GM12865 (cell line): ENCODE measurements at places on chromosomes 12 and 14.
A peak's percentile ranks its signal among the peaks of the same experiment; 100 is the strongest.

GRCh38 chr14:35696119-35696518, 113.0 kb downstream of the RALGAPA1 start:
- DNase-seq: no peak

- no peak for DNase-seq
Measured at GRCh38 chr14:73833530-73834260, 17.9 kb upstream of the PTGR2 start.

DNA sequence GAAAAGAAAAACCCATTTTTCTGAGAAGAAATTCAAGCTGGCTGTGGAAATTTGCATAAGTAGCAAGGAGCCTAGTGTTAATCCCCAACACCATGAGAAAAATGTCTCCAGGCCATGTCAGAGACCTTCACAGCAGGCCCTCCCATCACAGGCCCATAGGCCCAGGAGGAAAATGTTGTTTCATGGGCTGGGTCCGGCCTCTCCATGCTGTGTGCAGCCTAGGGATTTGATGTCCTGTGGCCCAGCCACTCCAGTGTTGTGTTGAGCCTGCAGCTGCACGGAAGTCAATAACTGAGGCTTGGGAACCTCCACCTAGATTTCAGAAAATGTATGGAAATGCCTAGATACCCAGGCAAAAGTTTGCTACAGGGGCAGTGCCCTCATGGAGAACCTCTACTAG, 432.2 kb downstream of the IPO8 start:
- no peak for DNase-seq

DNA sequence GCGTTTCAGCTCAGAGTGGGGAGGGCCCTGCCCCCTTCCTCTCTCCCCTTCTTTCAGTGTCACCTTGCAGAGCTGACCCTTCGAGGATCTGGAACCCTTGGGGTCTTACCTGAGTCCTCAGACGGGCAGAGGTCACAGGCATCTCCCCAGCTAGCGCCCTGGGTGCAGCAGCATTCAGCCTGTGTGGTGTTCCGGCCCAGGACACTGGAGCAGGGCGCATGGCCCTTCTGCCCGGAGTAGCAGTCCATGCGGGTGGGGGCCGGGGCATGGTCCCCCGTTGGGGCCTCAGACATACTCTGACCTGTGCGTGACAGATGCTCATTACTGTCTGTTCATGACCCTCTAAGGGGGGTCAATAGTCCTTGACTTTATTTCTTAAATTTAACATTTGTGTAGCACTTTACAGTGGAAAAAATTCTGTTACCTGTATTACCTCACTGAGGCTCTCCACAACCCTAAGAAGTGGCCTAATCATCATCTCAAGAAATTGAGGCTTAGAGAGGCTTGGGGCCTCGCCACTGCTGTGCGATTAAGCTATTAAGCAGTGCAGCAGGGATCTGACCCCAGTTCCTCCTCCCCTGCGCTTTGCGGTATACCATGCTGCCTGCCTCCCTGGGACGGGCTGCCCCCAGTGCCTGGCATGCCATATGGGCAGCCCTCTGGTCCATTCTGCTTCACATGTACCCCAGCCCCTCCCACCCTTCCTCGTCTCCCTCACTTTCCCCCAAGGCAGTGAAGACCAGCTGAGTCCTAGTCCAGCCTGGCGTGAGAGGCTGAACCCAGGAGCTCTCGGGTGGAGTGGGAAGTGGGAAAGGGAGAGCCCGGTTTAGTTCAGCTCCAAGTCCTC, 11.5 kb downstream of the ISCA2 start:
- DNase-seq: no peak

- no peak for DNase-seq
Measured at GRCh38 chr14:95290021-95290420, 29.7 kb downstream of the CLMN start.

DNA sequence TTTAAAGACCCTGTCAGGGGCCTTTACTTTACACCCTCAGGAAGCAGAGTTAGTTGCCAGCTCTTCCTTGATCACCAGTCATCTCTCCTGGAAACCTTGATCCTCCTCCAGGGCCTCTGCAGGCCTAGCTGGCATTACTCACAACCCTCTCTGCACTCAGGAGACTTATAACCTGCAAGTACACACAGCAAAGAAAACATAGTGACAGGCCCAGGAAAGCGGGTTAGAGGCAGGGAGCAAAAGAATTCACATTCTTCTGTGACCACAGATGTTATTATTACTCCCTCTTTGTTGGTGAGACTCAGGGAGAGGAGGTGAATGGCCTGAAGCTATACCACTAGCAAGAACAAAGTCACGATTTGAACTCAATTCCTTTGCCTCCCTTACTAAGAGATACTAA, 87.4 kb downstream of the OR11H12 start:
- no peak for DNase-seq

DNA sequence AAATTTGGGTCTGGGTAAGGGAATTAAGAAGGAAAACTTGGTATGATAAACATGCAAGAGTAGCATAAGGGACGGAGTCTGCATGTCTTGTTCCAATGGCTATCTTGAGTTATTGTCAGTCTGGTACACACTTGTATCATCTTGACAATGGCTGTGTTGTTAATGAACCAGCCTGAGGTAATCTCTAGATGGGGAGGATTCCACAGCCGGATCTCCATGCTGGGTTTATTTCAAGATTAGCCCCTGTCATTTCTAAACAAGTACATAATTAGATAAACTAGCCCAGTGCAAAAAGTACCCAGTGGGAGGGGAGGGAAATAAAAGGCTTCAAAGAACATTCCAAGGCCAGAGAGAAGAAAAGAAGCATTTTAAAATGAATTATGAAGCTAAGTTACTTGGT, 16.5 kb upstream of the CMAS start:
- no peak for DNase-seq

- DNase-seq: peak; percentile 97
Measured at GRCh38 chr14:77040059-77040740, 11.7 kb upstream of the IRF2BPL start.

DNA sequence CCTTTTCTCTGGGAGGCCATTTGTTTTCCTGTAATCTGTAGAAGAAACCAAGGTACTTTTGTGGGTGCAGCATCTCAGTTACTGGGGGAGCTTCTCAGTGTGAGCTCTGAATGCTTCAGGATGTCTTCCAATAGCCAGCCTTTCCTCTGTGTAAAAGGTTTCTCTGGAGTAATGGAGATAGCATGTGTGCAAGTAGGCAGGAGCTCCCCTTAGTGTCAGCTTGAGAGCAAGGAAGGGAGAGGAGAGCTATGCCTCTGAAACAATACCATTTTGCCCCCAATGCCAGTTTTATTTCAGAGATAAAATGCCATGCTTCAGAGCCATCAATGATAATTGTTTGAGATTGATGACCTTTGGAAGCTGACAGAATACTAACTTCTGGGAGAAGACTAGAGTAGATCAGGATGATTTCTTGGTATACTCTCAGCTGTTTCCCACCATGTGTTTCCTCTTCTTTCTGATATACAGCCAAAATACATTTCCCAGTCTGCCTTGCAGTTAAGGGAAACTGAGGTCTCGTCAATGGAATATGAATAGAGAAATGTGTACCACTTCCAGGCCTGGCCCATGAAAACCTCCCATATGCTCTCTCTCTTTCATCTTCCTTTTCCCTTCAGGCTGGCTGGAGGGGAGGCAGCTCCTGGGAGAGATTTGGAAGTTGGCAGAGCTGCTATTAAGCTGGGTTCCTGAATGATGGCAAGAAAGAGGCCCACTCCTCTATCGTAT, 125.7 kb downstream of the CRADD start:
- DNase-seq: no peak

GRCh38 chr12:26554332-26554731, 278.7 kb downstream of the ITPR2 start:
- DNase-seq: peak; percentile 41

DNA sequence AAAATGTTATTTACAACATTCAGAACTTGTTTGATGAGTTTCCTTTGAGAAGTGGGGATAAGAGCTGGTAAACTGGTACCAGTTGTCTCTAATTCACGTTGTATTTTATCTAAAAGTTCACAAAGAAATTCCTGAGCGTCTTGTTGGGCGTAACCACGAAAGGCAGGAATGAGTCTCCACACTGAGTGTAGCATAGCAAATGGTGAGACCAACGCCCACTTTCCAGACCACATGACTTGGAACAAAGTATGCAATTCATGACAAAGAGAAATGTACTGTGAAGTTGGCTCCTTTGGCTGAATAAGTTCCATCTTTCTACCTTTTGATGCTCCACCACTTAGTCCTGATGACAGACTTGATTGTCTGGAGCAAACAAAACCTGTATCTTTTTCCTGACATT, 18.4 kb downstream of the USP44 start:
- DNase-seq: no peak

DNA sequence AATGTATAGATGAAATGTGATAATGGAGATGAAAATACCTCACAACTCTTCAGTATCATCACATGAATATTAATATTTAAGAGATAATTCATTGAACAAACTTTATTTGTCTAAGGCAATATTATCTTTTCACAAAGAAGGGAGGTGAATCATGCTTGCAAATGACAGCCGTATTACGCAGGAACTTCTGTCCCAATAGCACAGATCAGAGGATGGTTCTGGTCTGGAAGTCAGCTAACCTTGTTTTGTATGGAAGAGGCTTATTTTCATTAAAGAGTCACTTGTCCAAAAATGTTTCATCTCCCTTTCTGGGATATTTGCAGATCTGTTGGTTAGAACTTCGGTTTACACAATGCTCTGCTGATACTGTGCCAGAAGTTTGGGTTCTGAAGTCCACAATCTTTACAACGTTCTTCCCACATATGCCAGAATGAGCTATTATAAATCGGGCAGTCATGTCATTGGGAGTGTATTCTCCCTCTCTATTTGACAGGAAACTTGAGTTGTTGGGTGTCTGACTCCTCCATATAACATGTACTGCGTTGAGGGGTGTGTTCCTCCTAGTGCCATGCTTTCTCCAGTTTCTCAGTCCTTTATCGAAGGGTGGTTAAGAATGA, 29.8 kb downstream of the YY1 start:
- DNase-seq: no peak

- no peak for DNase-seq
Measured at GRCh38 chr14:72699852-72700257, 194.0 kb downstream of the DPF3 start.

GRCh38 chr12:55063291-55063690, 43.5 kb downstream of the NEUROD4 start:
- DNase-seq: no peak

DNA sequence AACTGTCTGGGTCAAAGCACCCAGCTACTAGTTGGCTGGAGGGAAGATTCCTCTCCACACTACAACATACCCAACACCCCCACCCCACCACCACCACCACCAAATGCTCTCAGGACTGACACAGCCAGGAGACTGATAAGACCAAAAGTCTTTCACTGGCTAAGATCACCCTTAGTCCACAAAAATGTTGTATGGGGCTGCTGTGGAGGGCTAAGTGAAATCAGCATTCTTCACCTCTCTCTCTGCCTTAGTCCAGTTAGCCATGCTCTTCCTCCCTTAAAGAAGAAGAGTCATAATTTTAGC, 106.2 kb downstream of the NUAK1 start:
- DNase-seq: no peak

DNA sequence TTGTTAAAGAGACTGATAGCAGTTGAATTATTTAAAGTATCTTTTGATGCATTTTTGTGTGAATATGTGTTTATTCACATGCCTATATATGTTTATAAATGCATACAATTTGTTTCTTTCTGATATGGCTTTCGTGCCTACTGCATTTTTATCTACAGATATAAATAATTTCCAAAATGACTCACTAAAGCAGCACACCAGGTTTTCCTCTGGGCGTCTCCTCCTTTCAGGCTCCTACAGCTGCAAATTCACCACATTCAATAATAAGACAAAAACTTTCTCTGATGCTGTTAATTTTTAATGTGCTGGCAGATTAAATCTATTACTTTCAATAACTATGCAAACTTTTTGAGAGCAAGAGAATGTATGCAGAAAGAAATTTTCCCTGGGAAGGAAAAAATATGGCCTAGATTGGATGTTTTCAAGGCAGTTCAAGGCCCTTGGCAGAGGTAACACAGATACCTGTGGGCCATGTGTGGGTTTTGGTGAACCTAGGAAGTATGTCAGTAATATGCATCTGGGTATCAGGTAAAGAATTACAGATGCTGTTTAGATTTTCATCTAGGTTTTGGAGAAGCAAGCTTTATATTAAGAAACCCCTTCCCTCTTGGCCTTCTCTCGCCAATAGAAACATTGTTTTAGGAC, 381.8 kb downstream of the EGLN3 start:
- no peak for DNase-seq

DNA sequence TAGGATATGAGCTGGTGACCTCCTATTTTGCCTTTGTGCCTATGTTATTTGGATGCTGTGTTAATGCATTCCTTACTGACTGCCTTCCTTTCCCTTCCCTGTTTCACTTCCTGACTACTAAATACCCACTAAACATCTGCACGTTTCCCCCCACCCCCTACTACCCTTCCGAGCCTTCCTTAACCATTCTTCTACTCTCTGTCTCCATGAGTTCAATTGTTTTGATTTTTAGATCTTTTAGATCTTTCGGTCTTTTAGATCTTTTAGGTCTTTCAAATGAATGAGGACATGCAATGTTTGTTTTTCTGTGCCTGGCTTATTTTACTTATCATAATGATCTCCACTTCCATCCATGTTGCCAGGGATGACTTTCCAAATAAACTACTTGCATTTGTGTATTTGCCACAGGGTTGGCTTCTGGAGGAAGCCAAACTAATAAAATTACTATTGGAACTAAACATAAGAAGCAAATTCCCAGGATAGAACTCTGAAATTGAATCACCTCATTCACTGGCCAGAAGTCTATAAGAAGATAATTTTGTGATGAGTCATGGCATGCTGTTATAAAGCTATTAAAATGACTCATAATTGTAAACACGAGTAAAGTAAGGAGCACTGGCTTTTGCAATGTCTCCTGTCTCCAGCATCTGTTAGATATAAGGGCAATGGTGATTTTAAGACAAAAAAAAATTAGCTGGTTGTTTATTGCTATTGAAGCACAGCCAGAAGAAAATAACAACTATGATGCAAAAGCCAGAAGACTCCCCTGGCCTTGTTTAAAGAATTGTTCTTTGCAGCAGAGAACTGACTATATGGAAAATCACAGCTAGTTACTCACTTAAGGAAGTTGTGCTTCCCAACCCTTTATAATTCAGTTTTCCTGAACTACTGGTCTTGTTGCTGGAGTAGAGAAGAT, 586.3 kb downstream of the LRFN5 start:
- no peak for DNase-seq

DNA sequence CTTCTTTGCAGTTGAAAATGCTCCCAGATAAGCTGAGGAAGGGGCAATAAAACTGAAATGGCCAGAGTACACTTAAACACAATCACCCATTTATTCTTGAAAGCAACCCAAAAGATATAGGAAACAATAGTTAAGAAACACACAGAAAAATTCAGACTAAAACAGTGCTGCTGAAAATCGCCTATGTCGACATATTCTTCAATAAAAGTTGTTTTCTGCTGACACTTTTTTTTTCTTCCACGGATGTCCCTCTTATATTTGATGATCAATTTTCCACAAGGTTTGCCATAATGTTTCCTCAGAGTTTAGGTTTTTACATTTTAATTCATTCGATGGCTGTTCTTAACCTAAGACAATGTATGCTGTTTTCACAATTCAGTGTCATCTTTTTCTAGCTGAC, 74.2 kb downstream of the TPH2 start:
- no peak for DNase-seq
